ENCODE measurements at places on chromosomes 11 and 22.

GRCh38 chr11:122756417-122756816 lies 81.9 kb upstream of the CRTAM start:
- DNase-seq, result no peak

- no peak for DNase-seq
Measured at GRCh38 chr11:73866095-73866579, 10.5 kb downstream of the COA4 start.

GRCh38 chr11:120978701-120979100 lies 45.2 kb upstream of the TBCEL start:
- DNase-seq, result no peak

- no peak for DNase-seq
Measured at GRCh38 chr22:50004918-50005317, 7.6 kb downstream of the IL17REL start.

DNA sequence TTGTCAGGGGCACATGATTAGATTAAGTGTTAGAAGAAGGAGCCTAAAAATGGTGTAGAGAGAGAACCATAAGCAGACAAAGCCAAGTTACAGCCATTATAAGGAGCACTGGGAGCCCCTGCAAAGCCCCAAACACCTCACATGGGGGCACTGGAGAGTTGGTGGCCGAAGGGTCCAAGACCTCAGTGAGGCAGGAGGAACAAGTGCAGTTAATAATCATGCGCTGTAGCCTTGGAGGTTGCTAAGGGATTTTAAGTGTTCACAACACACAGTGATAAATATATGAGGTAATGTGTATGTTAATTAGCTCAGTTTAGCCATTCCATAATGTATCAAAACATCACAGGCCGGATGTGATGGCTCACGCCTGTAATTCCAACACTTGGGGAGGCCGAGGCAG lies 54.4 kb upstream of the JAM3 start:
- DNase-seq, result no peak

- DNase-seq, result no peak
Measured at GRCh38 chr11:121422675-121423074, 29.4 kb upstream of the SORL1 start.

DNA sequence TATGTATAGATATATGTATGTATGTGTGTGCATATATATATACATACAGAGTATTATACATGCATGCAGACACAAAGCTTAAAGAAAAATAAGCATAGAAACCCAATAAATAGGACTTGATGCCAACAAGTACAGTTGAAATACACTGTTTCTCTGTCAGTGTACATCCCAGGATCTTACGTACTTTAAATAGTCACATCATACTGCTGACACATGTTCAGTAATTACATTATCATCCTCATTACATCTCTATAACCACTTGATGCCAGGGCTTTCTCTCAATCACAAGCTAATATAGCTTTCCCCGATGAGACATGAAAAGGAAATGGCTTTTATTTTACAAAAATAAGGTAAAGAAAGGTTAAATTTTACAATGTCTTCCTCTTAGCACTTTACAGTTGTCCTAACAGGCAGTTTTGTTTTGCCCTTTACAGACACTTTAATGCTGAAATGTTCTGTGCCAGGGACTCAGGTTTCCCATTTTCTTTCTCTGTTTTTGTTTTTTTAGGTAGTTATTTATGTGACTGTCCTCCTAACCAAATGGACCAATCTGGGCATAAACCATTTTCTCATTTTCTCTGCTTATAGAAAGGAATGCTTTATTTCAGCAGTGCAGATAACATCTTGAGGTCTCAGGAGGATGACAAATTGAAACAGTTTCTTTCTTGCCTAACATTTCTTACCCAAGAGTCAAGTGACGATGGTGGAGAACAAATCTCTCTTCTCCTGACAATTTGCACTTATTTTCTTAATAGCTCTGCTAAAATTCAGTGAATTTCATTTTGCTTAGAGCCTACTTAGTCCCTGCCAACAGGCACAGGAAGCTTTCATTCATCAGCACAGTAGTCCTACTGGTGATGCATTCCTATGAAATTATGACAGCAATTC lies 350.2 kb downstream of the TTC28 start:
- DNase-seq, result no peak

DNA sequence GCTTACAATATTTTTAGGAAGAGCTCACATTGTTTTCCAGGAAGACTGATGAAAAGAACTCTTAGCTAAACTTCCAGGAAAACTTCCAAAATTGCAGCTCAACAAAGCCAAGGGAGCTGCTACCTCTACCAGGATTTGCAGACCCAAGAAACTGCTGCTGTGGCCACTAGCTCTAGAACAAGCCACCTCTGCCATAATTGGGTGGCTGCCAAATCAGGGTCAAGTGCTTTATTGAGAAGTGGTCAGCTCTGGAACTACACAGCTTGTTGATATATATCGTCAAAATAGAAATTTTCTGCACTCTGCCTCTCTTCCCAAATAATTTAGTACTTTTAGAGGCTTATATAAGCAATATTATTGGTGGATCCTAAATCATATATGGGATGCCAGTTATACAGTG lies 371.8 kb upstream of the CHORDC1 start:
- DNase-seq, result no peak

DNA sequence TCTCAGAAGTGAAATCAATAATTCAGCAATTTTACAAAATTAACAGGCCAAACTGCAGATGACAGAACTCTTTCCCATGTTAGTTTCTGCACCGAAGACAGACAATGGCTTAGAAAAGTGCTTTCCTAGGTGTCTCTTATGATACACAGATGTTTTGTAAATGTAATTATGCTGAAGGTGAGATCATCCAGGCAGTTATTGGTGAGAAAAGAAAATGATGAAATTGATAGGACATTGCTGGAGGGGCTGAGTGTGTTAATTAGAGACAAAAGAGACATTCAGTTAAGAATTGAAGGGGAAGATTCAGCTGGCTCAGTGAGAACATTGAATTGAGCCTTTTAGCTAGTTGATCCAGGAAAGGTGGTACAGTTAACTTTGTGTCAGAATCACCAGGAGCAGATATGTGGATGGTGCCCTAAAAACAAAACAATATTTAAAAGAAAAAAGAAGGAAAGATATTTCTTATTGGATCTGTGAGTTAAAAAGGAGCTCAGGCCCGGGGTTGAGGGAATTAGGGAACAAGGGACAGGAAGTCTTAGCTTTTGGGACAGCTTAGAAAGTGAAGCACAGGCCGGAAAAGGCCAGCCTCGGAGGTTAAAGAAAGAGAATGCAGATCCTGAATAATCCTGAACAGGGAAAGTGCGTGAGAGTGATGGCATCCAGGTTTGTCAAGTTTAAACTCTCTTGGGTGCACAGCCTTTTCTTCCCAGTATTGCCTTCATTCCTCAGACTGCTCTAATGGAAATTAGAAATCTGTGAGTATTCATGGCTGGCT lies 16.9 kb downstream of the ARHGAP42 start:
- no peak for DNase-seq

DNA sequence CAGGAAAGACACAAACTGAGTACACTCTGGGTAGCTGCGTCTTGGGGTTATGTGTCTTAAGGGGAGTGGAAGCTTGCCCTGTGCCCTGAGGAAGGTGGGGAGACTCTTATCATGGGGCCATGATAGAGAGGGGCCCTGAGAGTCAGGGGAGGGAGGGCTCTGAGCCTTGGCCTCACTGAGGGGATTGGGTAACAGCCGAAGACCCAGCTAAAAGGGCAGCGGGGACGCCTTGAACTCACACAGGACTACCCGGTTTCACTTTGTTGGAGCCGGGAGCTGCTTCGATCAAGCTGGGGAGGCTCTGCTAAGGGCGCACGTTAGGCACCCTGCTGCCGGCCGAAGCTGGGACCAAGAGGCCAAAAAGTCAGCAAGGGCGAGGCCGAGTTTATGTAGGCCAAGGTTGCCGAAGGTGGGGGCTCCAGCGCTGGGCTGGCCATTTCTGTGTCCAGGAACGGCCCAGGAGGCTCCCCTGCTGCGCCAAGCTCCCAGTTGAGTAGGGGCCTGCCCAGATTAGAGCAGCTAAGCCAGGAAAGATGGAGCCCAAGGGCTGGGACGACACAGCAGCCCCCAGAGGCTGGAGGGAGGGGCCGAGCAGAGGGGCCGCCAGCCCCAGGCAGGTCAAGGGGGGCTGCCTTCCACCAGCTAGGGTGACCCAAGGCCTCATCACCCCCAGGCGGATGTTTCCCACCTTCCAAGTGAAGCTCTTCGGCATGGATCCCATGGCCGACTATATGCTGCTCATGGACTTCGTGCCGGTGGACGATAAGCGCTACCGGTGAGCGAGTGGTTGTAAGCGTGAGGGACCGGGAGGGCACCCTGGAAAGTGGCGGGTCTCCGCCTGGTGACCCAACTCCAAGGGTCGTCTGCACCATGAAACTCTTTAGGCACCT lies 2.2 kb downstream of the TBX1 start:
- no peak for DNase-seq

- DNase-seq, result no peak
Measured at GRCh38 chr11:77752516-77752915, 68.0 kb downstream of the RSF1 start.

DNA sequence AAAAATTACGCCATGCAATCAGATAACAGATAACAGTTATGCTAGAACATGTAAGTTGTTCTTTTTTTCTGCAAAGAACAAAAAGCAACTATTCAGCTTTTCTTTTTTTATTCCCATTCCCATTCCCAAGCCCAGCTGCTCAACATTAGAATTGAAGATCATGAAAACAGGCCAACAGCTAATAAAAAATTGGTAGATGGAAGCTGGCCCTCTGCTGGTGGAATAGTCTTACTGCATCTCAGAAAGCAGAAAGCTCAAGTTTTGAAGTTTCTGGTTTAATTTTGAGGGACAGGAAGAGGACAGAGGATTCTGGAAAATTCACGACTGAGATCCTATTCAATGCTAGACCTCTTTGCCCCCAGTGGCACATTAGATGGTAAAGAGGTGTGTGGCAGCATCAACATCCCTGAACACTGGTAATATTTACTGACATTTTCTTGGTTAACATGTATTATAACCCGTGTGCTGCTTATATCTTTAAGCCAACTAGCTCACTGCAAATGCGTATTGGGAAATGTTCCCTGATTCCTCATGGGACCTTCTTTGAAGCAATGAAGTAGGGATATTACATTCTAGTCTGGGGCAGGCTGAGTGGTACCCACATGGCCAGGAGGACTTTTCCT lies 591.2 kb downstream of the OPCML start:
- DNase-seq, result peak; percentile 15

DNA sequence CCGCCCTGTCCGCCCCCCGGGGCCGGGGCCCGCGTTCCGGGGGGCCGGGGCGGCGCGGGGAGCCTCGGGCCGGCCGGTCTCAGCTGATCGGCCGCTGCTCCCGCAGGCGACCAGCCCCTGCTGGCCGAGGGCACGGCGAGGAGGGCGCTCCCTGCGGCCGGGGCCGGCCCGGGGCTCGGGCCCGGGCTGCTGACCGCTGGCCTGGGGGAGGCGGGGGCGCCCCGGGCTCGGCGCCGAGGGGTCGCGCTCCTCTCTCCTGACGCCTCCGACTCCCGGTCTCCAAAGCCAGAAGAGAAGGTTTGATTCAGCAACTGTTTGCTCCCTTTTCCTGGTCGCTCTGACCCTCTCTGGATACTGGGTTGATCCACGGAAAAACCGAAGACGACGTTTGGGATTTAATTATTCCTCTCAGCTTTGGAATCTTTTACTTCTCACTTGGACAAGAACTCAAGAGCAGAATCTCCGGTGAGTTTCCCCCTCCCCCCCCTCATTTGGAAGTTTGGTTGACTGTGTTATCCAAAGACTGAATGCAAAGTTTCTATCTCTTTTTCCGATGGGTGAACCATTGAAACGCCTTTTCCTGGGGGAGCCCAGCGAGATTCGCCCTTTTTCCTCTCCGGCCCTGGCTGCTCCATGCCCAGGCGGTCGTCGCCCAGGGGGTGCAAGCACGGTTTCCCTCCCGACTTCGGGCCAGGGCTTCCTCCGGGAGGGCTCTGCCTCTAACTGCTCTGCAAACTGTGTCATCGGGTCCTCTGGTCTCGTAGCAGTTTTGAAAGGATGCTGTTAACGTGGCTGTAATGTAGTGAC lies 725 bp downstream of the KDM2A start:
- DNase-seq, result no peak

DNA sequence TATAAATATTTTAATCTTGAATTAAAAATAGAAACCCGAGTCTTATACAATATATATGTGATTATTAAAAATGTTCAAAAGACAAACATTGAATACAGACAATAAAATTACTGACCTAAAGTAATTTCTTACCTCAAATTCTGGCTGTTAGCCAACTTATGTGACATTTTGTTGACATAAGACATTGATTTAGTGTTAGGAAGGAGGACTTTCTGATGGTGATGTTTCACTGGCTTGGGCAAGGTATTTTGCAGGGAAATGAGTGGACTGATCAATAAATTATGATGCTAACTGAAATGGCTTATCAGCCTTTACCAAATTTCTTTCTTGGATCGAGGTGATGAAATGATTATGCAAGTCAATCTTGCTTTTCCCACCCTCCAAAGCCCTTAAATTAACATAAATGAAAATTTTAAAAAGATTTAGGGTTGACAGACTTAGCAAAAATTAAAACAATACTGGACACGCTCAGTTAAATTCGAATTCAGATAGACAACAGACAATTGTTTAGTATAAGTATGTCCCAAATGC lies 33.2 kb upstream of the FZD4 start:
- DNase-seq, result no peak

DNA sequence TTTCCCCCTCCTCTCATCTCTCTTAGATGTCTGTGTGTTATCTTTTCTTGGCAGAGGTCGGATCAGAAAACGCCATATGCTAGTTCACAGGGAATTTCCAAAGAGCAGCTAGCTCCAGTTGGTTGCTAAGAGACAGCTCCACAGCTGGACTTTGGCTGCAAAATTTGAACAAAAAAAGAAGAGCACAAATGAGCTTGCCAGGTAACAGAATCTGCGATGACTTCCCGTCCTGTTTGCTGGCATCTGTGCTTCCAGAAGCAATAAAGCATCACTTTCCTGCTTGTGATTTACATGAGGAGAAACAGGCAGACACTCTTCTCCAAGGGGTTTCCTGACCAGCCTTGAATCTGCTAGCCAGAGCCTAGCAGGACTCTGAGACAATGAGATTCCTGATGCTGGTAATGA lies 596.0 kb upstream of the B3GAT1 start:
- DNase-seq, result no peak

DNA sequence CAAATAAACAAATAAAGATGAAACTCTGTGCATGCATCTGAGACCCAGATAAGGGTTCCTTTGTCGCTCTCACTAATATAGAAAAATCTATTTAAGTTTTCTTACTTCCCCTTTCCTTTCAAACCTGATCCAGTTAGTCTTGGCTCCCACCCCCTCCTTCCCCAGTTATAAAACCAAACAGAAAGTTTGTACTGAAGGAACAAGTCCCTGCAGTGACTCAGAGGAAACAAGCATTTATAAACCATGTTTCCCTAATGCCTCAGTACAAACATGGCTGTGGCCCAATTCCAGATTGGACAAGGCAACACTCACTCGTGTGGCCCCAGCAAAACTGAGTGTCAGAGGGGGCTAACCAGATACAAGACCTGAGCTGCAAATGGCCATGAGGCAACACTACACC lies 65.5 kb upstream of the ARHGAP20 start:
- DNase-seq, result no peak

DNA sequence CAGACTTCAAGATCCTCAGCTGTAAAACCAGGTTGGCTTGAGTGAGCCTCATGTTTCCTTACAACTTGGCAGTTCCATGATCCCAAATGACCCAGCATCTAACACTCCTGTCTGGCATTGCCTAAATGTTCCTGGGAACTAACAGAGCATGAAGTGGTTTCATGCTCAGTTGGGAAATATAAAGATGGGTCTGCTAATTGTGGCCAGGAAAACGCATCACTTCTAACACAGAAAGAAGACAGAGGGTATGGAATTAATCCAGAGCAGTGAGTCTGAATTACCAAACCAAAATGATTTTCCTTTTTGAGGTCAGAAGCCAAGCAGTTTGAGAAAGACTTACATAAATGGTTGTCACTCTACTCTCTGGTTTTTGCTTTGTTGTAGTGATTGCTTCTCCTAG lies 60.5 kb upstream of the MMP13 start:
- DNase-seq, result no peak
